ENCODE measurements at places on chromosomes 7 and 10.

DNA sequence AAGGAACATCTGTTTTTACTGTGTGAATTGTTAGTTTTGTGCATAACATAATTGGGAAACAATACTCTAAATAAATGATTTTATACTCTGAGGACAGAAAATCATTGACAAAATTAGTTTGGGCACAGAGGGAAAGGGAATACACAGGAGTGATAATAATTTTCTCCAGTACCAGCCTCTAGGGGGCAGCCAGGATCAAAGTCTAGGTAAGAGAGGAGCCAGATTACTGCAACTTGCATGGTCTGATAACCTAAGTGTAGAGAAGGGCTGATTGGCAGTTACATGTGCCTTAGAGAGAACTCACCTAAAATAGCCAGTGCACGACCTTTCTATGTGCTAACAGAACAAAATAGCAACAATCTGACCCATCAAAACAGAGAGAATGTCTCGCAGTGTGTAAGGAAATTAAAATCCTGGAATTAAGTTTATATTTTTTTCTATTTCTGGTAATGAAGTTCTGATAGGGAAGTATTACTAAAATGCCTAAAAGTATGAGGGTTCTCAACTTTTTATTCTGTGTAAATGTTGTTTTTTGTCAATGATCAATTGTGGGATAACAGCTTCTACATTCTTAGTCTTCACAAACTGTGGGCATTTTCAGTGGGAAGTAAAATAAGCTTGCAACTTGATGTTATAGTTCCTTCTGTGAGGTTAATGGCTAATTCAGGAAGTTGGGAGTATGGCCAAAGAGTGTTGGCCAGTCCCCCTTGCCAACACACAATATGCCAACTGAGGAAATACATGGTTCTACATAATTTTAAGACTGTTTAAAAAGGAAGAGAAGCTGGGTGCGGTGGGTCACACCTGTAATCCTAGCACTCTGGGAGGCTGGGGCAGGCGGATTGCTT lies 66.4 kb downstream of the EXOC6 start:
- DNase-seq: peak; percentile 13

- DNase-seq: no peak
These were observed 135.5 kb downstream of the ZNF22 start for GRCh38 chr10:45136256-45136655.

GRCh38 chr7:48786951-48787350 lies 137.4 kb upstream of the CDC14C start:
- DNase-seq: peak; percentile 92

- DNase-seq: no peak
These were observed 186.4 kb downstream of the ARHGAP12 start for GRCh38 chr10:31742255-31742654.

DNA sequence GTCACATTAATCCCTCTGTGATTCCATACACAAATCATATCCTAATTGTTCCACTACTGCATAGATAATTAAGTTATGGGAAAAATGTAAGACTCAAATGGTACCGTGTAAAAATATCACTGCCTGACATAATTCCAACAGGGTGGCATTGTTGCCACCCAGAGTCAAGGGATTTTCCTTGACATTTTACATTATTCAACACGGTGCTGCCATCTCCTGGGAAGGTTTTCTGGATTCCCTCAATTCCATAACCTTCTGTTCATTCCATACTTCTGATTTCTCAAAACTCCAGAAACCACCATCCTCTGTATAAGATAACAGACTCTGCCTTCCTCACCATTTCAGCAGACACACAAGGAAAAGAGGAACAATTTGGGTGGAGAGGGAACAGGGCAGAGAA lies 495.9 kb downstream of the XPNPEP1 start:
- no peak for DNase-seq

DNA sequence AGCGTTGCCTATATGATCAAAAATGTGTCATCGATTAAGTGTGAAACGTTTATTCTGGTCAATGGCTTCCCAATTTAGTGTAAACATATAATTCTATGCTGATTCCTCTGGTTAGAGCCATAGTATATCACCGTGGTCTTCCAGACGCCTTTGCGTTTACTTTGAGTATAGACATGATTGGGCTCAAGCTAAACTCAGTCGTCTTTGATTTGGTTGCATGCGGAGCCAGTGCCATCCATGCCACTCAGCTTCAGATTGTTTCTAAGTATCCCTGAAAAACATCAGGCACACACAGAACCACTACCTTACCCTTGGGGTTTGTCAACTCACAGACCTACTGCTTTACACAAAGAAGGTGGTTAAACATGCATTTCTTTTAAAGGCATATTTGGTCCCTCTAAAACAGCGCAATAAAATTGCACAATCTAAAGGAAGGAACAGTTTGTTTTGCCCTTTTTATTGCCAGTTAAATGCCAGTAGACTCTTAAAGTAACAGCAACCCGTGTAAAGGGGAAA lies 273.6 kb upstream of the KLF6 start:
- no peak for DNase-seq

- DNase-seq: no peak
These were observed 80.1 kb upstream of the PDZD8 start for GRCh38 chr10:117455346-117455745.

- no peak for DNase-seq
These were observed 33.2 kb upstream of the PDE1C start for GRCh38 chr7:32103361-32103760.

DNA sequence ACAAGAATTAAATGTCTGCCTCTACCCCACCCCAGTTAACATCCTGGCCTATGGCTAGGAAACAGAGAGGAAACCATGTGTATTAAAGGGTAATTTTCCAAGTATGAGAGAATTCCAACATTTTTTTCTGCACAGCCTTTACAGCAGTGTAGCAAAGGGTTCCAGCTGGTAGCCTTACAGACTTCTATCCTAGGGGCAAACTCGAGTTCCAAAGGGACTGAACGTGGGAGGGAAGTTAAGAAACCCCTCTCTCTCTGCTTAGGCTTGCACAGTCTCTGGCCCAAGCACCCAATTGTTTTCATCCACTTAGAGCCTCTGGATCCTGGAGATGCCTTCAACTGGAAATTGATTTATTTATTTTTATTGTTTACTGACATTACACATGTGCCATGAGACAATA lies 60.3 kb downstream of the SLC16A12 start:
- DNase-seq: no peak

GRCh38 chr7:144488977-144489376 lies 85.5 kb upstream of the NOBOX start:
- DNase-seq: no peak

Measured in NCI-H1105 (cell line).